ENCODE measurements at places on chromosomes 2 and 18. TPM values are rescaled to one million over a fixed set of nuclear protein-coding genes. Genes with fewer than 3 reads are reported as not detected.

GRCh38 chr2:2881499-2881898 lies 496.1 kb downstream of the EIPR1 start:
- DNase-seq: no peak

DNA sequence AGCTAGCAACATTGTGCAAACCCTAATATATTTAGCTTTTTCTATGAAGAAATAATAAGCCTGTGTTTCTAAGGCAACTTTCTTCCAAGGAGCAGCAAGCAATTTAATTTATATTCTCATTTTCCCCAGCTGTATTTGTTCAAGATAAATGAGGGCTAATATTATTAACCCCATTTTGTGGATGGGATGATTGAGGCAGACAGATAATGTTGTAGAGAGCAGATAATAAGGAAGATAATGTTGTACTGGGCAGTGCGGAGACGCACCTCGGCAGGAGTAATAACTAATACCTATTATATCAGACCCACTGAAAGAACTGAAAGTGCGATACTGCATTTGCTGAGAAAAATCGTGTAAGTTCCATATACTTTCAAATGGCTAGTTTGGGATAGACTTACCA lies 344.1 kb upstream of the FANCL start:
- DNase-seq: no peak

GRCh38 chr18:26685438-26686157 lies 137.2 kb upstream of the KCTD1 start:
- no peak for DNase-seq

GRCh38 chr18:33495278-33495677 lies 54.8 kb upstream of the CCDC178 start:
- no peak for DNase-seq

DNA sequence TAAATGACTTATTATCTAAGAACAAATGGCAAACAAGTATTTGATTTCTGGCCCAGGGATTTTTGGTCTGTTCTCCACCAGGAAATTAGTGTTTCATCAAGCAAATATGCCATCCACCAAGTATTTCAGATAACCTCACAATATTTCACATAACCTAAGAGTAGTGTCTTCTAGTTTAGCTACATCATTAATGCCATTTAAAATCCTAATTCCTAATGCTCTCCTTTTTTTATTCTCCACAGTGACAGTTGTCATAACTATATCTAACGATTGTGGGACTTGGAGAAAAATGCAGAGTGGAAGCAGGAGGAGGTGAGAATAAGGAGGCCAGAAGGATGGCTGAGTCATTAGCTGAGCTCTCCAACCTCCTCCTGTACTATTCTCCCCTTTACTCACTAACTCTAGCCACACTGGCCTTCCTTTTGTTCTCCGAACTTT lies 58.5 kb upstream of the CTLA4 start:
- no peak for DNase-seq

GRCh38 chr18:69717586-69717985 lies 230.1 kb downstream of the CD226 start:
- DNase-seq: no peak

- DNase-seq: no peak
These were observed 276.2 kb upstream of the TANK start for GRCh38 chr2:160884056-160884455.

GRCh38 chr2:182367401-182367800 lies 59.4 kb downstream of the PDE1A start:
- no peak for DNase-seq

GRCh38 chr2:201403880-201404279 lies 46.7 kb upstream of the FLACC1 start:
- no peak for DNase-seq

- peak; percentile 47 for DNase-seq
These were observed 2.1 kb upstream of the SLC30A3 start for GRCh38 chr2:27264753-27265535.

DNA sequence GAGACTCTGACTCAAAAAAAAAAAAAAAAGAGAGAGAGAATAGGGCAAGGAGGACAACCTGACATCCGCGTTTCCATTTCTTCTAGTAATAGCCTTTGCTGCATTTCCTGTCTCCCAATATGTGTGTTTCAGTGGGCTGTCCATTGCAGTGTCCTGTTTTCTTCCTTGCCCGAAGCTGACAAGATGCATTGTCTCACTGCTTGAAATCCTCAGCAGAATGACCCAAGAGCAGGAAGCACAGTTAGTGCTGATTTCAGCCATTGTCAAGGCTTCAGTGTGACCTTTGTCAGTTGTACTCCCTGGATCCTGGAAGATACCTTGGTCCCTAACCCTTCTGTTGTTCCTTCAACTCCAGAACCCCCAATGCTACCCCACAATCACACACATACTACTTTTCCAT lies 71.2 kb downstream of the SLC16A14 start:
- DNase-seq: no peak

- no peak for DNase-seq
These were observed 134.4 kb downstream of the FIGN start for GRCh38 chr2:163601377-163601776.

GRCh38 chr2:39660612-39661236 lies 5.0 kb upstream of the TMEM178A start:
- no peak for DNase-seq

GRCh38 chr2:212548455-212548819 lies 9.8 kb upstream of the ERBB4 start:
- no peak for DNase-seq

DNA sequence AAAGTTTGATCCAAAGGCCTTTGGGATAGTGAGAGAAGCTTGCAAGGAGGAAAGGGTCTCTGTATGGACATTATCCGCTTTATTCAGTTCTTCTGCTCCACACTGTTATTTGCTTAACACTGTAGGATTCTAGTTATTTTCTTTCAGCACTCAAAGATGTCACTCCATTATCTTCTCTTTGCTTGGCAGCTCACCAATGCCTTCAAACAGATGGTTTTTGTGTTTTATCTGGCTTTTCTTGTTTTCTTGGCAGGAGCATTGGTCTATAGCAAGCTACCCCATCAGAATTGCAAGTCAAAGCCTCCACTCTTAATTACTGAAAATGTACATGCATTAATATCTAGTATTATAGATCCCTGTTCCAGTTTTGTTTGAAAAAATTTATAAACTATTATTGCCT lies 138.8 kb downstream of the EVA1A start:
- no peak for DNase-seq

GRCh38 chr2:179966778-179967394 lies 40.2 kb downstream of the CWC22 start:
- no peak for DNase-seq

GRCh38 chr2:667332-667999 lies 9.7 kb downstream of the TMEM18 start:
- no peak for DNase-seq

DNA sequence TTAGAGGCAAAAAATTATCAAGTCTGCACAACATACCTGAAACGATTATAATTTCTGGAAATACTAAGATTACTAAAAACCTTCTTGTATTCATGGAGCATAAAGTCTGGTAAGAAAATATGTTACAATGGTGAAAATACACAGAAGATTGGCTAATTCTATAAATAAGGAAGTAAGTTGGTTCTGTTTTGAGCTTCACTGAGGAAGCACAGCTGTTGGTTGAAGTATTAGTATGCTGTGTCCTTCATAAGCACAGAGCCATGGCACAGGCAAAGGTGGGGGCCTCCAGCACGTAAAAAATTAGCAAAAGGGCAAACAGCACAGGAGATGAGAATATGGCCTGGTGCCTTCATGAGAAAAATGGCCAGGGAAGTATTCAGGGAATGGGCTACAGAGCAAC lies 40.4 kb upstream of the ANKRD62 start:
- no peak for DNase-seq

- no peak for DNase-seq
These were observed 3.5 kb downstream of the CNNM4 start for GRCh38 chr2:96764253-96764637.

The STK16 gene
- total RNA-seq: 41.6 TPM

The CD226 gene
- total RNA-seq: 102 TPM

The GAL3ST2 gene
- 0.58 TPM for total RNA-seq

The ASXL3 gene
- not detected for total RNA-seq

The C2orf80 gene
- not detected for total RNA-seq
